ENCODE measurements at places on chromosomes 1 and 21.

- DNase-seq: no peak
These were observed 1.4 kb downstream of the TSSK3 start for GRCh38 chr1:32363713-32364112.

DNA sequence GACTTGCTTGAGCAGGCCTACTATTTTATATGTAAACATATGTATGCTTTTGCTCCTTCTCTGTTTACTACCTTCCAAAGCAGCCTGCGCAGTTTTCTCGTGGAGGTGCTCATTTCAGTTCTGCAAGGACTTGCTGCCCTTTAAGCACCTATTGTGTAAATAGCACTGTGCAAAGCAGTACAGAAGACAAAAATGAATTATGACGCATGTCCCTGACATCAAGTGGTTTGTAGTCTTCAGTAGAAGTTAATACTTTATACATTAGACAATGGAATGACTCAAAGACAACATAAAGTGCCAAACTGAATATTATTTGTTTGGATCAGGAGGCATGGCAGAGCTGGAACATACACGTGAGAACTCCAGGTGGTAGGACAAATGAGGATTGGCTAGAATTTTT, 611.7 kb downstream of the LMO4 start:
- no peak for DNase-seq

GRCh38 chr1:2912424-2913061, 108.7 kb upstream of the ACTRT2 start:
- no peak for DNase-seq

DNA sequence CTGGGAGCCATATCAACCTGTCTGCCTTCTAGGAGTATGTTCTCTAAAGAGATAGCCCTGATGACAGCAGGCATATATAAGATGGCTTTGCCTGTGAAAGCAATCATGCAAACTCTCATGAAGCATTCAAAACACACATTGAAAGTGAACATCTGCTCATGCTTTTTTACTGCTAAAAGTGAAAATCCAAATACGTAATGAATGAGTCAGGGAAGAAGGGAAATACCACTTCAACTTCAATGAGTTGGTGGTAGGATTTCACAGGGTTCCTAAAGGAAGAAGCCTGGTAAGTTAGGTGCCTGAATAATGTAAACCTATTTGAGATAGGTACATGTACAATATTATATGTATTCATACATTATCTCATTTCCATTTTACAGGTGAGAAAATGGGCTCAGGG, 50.5 kb upstream of the SLFNL1 start:
- peak; percentile 29 for DNase-seq

DNA sequence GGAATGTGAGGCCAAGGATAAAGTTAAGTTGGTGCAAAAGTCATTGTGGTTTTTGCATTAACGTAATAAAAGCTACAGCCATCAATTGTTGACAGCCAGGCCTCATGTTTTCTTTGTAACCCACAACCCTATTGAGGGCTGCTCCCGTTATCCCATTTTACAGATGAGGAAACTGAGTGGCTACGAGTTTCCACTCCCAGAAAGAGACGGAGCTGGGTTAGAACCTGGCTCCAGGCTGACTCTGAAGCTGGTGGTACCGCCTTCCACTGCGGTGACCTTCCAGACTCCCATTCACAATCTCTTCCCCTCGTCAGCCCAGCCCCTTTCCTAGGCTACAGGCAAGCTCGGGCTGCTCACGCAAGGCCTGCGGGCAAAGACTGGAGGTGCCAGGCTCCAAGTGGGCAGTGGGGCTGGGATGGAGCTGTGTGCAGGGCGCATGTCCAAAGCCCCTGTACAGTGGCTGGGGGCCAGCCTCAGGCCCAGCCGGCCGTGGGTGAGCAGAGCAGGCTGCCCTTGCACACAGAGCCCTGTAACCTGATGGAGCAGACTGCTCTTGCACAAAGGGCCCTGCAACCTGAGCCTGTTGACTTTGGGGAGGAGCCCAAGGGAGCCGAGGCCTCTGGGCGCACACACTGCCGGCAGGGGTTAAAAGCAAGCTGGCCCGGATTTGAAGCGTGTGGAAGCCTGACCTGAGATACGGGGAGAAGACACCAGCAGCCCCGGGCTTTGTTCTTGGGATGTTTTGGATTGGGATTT, 97.4 kb upstream of the TMPRSS2 start:
- no peak for DNase-seq

DNA sequence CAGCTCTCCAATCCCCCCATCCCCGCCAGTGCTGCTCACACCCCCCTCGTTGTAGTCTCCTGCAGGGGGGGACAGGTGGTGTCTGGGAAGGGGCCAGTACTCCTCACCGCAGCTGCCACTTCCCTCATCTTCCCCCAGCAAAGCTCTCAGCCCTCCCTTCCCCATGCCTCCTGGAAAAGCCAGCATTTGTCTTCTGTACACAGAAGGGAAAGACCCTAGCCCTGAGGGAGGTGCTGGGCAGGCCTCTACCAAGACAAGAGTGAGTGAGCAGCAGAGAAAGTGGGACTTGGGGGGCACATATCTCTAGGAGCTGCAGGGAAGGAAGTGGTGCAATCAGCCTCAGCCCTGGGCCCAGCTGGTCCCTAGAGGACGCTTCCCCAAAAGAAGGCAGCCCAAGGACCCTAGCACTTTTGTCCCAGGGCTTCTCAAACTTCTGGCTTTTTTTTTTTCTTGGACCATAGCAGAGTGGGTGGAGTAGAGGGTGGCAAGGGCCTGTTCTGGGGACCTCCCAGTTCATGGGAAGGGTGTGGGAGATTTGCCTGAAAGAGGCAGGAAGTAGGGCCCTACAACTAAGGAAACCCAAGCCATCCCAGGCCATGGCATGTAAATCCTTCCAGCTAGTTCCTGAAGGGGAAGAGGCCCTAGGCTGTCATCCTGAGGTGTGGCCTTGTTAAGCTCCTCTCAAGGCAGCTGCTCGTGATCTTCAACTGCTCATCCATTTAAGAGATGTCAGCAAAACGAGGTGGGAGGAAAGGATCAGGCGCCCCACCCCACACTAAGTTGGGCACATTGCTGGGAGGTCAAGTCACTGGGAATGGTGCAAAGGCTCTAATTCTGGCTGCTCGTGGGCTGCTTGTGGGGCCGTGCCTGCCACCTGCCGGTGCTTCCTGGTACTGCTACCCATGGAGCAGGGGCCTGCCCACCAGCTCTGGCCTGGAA, 12.6 kb downstream of the ZC3H12A start:
- peak; percentile 81 for DNase-seq

DNA sequence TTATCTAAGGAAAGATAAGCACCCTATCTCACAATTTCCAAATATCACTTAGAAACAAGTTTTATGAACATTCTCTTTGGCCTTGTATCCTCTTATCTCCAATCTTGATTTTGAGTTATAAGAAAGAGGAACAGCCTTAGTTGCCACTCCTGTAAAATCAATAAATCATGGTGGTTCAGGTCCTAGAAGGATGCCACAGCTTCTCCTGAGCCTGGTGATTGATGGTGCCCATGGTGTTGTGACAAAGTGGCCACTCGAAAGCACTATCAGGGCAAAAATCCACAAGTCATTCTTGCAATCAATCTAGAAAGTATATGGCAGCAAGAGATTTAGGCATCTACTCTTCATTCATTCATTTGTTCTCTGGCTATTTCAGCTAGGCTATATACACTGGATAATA, 27.8 kb downstream of the GBP6 start:
- DNase-seq: no peak

GRCh38 chr1:23611601-23612327, 52.5 kb upstream of the ID3 start:
- DNase-seq: no peak

- DNase-seq: no peak
These were observed 36.9 kb upstream of the POU3F1 start for GRCh38 chr1:38083541-38083940.

GRCh38 chr1:9910076-9910422, at the start of gene CTNNBIP1:
Gene CTNNBIP1 (minus strand): TSS chr1:9910269. CDS start chr1:9872064, 38,205 bp downstream.
- no peak for DNase-seq

DNA sequence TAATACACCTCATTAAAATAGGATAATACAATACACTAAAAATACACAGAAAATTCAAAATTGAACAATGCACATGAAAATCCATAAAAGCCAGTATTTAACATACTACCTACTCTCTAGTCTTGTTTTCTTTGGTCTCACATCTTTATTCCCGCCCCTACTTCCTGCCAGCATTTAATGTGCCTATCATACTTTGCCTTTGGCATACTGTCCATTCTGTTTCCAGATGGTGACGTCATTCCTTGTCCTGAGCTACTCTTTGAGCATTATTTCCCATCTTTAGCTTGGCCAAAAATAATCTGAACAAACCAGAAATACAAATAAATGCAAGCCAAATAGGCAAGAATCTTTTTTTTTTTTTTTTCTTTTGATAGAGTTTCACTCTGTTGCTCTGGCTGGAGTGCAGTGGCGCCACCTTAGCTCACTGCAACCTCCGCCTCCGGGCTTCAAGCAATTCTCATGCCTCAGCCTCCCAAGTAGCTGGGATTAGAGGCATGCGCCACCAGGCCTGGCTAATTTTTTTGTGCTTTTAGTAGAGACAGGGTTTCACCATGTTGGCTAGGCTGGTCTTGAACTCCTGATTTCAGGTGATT, 4.4 kb downstream of the HFM1 start:
- DNase-seq: peak; percentile 32

DNA sequence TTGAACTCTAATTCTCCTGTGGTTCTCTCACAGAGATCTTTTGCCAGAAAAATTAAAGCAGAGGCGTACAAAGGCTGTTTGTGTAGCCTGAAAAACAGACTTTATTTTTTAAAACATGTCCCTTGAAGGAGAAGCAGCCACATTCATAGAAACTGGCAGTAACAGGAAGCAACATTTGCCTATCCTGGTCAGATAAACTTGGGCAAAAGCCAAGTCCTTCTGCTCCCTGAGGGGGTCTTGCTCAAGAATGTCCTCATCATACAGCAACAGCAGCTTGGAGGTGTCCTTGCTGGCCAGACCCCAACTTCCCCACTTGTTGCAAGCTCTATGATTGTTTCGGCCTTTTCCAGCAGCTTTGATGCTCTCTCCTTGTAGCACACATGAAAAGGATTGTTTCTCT, 36.3 kb downstream of the MSTO1 start:
- peak; percentile 79 for DNase-seq

DNA sequence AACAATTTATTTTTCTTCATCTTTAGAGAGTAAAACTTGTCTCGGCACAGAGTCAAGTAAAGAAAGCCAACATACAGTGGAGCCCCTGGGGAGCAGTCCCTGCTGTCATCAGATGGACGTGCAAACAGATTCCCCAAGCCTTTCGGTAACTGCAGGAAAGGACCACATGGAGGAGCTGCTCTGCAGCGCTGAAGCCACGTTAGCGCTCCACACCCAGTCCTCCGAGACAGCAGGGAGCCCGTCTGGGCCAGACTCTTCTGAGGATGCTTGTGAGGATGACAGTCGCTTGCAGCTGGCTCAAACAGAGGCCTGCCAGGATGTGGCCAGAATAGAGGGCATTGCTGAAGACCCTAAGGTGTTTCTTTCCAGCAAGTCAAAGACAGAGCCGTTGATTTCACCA, 77.1 kb upstream of the SCCPDH start:
- peak; percentile 73 for DNase-seq
